ENCODE measurements at places on chromosomes 7 and 10.

- DNase-seq, result peak; percentile 86
Measured at GRCh38 chr7:55593515-55594318, 21.4 kb upstream of the VOPP1 start.

DNA sequence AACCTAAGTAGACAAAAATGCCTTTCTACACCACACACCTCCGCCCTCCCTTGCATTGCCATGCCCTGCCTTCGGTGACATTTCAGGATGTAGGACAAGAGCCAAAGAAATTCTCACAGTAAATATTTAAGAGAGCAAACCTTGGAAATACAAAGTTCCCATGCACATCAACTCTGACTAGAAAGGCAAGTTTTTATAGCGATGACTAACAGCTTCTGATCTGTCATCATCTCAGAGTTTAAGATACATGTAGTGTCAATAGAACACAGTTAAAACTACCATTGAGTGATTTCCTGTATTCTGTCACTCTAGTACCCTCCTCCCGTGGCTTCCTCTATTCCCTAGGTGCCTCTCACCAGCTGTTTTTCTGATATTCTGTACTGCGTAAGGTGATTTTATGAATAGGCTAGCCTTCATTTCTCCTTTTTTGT is 20.7 kb downstream of the SLC16A9 start:
- no peak for DNase-seq

DNA sequence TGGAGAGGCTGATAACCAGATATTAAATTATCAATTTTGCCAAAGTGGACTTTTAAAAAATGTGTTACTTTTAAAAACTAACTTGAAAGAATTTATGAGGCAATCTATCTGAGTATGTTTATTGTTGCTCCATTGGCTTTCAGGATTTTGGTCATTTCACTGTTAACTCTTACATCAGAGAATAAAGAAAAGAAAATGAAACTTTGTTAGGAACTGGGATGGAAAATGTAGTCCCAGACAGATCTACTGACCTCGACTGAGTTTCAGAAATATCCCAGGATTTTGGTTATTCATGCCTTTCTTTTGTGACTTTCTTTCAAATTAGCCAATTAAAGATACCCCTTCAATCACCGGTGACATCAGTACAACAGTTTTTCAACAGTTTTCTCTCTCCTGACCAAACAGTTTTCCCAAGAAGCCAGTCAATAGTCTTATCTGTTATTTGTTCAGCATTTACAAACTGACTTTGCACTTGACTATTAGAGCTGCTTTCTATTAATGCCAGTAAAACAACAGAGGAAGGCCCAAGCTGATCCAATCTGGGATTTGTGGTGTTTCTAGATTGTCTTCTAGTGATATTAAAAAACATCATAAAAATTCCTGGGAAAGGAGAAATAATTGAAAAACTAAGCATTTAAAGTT is 35.8 kb downstream of the NRBF2 start:
- DNase-seq, result no peak

GRCh38 chr10:3786295-3787015 is 1.4 kb upstream of the KLF6 start:
- DNase-seq, result peak; percentile 68

DNA sequence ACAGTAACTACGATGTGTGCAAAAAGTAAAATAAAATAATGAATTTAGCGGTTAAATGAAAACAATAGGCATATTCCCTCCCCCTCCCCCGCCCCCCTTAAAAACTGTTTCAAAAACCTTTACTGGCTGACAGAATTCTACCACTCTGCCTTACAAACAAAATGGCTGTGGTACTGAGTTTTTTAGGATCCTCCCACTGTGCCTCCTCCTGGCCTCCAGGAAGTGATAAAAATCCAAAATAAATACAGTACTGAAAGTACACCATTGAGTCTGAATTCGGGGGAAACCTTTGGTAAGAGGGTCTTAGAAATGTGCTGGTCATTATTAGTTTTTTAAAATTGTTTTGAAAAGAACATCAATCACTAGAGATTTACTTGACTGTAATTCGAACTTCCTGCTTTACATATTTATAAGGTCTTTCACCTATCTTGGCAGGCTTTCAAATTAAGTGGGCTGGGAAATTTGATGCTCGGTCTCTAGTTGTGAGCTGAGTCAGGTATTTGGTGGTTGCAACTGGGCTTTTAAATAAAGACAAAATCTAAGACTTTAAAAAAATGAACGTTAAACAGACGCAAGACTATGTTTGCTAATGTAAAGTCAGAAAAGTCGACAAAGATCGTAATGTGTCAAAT is 32.5 kb upstream of the EPC1 start:
- DNase-seq, result no peak

DNA sequence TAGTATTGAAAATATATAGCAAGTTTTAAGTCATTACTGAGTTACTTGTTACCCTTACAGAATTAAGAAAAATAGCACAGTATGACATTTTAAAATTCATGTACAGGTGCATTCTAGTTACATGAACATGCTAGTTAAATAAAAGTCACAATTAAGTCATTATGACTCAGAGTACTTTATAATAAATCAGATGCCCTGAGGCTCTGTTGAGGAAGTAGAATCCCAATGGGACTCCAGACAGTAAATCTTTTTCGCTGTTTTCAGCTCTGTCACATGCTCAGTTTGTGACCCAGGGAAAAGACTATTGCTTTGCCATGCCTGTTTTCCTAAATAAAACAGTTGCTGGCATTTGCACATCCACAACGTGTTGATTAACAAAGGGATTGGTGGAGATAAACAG is 21.0 kb downstream of the NUDT13 start:
- DNase-seq, result no peak

DNA sequence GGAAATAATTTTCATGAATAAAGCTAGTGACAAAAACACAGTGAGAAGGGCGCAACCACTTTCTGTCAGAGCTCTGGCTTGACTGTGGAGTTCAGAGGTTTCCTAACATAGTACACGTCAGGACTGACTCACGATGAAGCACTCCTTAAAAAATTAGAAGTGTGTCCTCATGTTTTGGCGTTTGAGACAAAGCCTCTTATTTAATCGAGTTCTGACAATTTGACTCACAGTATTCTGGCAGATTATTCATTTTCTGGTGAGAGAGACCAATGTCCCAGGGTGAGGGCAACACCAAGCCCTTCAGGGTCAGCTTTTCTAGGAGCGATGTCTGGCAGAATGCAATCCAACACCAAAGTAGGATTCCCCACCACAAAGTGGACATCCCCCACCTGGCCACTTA is 108.7 kb downstream of the DIP2C start:
- DNase-seq, result no peak

DNA sequence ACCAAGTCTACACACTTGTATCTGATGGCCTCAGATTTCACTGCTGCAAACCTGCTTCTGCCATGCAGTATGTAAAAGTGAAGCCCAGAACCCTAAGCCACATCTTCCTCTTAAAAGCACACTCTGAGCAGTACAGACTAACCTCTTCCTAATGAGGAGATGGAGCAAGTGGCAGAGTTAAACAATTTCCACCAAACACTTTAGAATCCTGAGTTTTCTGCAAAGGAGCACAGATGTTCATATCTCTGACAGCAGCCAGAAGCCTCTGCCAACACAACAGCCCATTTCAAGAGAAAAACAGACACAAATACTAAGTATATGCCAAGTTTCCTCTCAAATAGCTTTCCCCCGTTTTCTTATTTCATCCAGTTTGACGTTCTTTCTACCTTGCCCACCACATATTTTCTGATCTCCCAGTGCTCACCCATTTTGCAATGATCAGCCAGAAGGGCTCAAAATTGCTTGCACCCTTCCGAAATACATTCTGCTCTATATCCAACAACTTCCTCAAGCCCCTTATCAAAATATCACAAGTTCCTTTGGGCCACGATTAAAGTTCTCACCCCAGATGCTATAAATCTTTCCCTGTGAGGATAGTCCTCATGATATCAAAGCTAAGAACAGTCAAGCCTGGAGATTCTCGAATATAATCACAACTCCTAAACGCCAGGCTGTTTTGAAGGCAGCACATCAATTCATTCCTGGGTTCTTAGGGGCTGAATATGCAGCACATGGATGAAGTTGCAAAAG is 27.5 kb downstream of the ELMO1 start:
- DNase-seq, result no peak

DNA sequence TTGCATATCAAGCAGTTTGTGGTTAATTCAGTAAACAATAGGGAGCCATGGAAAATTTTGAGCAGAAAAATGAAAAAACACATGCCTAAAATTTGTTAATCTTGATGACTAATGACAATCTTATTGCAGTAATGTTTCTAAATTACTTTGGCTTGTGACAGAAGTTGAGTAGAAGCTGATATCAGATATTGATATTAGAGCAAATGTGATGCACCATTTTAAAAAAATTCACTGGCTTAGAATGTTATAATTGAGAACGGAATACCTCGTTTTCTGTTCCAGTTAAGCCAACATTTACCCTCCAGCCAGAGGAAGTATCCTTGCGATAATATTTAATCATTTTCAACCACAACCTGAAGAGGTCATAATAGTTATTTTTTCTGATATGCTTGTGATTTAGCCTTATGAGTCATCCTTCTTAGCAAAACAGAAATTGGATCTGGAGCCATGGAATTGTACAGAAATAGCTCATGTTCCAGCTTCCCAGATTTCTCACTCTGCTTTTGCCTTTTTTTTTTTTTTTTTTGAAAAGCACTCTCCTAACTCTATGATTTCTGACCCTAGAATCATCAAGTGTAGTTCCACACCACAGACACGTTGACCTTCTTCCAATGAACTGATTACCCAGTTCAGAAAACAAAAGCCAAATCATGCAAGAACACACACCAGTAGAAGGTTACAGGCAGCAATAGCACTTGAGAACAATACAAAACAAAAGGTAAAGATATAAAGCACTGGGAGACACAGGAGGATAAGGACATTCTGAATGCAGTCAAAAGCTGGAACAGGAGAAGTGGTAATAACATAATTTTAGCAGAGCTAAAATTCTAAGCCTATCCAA is 96.8 kb upstream of the PHYHIPL start:
- no peak for DNase-seq

GRCh38 chr10:87973635-87974034 is 110.2 kb downstream of the PTEN start:
- no peak for DNase-seq

DNA sequence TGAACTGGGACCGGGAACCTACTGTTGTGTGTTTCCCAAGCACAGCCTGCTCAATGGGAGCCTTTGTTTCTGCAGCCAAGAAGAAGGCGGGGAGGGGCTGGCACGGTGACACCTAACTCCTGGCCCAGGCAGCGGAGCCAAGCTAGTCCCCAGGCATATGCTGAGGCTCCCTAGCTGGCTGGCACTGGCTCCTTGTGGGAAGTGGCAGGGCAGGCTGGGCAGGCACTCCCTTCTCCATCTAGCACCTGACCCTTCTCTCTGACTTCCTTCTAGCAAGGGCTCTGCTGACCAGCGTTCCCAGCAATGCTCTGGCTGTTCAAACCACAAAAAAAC is 325.0 kb downstream of the PLXNA4 start:
- peak; percentile 25 for DNase-seq

- peak; percentile 61 for DNase-seq
Measured at GRCh38 chr7:73521636-73522104, 423 bp downstream of the BAZ1B start.

DNA sequence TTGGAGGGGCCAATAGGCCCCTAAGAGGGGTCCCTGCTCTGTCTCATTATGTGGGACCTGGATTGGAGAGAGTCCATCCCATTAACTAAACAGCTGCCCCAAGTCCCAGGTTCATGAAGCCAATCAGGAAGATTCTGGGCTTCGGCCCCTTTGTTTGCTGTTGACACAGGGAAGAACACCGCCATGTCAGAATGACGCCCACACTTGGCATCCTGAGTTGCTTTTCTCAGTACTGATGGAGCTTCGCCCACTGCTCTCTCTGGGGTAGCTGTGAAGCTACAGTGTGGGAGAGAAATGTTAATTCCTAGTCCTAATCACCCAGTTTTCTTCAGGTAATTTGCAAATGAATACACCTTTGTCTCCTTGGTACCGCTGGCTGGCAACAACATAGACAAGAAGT is 264.7 kb downstream of the GLRX3 start:
- DNase-seq, result no peak

DNA sequence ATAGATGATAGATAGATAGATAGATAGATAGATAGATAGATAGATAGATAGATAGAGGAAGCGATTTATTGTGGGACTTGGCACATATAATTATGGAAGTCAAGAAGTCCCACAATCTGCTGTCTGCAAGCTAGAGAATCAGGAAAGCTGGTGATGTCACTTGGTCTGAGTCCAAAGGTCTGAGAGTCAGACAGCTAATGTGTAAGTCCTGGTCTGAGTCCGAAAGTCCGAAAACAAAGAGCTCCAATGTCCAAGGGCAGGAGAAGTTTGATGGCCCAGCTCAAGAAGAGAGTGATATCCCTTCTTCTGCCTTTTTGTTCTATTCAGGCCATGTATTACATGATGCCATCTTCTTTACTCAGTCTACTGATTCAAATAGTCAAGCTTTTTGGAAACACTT is 53.8 kb upstream of the TCF7L2 start:
- no peak for DNase-seq

GRCh38 chr10:89207801-89208551 is 859 bp upstream of the CH25H start:
- DNase-seq, result peak; percentile 49

All from WTC11 (cell line).